Activated CD4-positive, alpha-beta T cell treated with anti-CD3 and anti-CD28 coated beads, Interleukin-2, amount 50 U/mL, for 48 hours (primary cell): ENCODE measurements at places on chromosomes 11 and 22.

DNA sequence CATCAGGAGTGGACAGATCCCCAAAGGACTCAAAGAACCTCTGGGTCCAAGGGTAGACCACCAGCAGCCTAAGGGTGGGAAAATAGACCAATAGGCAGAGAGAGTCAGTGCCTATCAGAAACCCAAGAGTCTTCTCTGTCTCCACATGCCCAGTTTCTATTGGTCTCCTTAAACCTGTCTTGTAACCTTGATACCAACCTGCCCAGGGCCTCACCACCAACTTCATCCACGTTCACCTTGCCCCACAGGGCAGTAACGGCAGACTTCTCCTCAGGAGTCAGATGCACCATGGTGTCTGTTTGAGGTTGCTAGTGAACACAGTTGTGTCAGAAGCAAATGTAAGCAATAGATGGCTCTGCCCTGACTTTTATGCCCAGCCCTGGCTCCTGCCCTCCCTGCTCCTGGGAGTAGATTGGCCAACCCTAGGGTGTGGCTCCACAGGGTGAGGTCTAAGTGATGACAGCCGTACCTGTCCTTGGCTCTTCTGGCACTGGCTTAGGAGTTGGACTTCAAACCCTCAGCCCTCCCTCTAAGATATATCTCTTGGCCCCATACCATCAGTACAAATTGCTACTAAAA lies at the start of gene HBB:
Gene HBB, minus strand, starts transcription at position 340 of the 579 bp plus-strand sequence. Its CDS starts 50 bp downstream, at position 290.
- DNase-seq: no peak

GRCh38 chr22:20256551-20257211 lies 11.4 kb downstream of the RTN4R start:
- DNase-seq: no peak

DNA sequence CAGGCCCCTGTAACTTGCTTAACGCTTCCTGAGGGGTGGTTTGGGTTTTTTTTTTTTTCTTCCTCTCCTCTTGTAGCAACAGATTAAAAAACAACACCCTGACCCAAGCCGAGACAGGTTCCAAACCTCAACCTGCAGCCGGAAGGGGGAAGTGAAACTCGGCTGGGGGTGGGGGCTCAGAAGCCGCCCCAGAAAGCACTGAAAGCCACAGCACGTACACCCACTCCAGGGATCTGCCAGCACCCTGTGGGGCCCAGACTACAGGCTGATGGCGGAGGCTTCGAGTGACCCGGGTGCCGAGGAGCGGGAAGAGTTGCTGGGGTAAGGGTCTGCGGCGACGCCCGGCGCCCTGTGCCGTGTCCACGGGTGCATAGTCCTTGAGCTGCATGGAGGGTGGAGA lies at the start of gene LSP1:
Gene LSP1, plus strand, starts transcription at position 208 of the 400 bp plus-strand sequence. Its CDS starts 61 bp downstream, at position 269.
- peak; percentile 90 for DNase-seq

DNA sequence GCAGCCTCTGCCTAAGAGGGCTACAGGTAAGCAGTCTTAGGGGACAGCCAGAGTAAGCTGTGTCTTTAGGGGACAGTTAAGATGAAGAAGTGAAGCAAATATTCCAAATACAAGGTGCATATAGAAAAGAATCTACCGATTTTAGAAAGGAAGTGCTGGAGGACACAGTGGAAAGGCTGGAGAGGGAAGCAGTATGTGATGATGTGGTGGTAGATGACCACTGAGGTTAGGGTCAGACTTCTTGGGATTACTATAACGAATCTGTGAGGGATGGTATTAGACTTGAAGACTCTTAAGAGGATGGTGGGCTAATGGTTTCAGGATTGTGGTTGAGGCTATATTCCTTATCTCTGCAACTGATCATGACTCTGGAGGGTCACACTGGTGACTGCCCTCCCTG lies 40.0 kb upstream of the PHOX2A start:
- no peak for DNase-seq

DNA sequence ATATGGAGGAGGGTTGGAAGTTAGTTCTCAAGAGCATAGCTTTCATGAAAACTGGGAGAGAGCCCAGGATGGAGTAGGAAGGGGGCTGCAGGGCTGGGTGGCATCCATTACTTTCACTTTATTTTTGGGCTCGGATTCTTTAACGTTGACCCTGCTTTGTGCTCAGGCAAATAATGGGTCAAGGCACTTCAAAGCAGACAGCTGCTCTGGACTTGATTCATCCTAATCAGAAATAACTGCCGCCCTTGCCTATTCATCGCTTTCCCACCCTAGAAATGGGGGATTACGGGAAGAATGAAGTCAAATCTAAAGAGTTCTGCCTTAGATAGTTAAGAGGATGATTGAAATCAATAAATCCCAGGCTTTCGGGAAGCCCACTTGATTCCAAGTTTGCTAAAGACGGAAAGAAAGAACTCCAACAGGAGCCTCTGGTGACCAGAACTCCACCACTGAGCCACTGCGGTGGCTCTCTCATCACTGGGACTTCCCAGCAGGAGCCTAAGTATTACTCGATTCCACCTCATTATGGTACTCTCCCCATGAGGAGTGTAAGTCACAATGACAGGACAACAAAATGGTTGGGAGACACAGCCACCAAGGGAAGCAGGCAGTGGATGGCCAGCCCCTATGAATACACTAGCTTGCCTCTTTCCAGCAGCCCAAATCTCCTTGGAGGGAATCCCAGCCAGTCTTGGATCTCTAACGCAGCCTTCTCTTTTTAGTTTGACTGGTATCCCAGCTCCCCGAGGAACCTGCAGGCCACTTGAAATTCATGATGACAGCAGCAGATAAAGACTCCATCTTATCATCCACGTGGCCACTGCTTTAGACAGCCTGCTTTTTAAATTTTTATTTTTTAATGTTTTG lies 815.5 kb downstream of the NTM start:
- DNase-seq: no peak

- no peak for DNase-seq
These were observed 471.1 kb upstream of the ANO3 start for GRCh38 chr11:25860677-25861450.

DNA sequence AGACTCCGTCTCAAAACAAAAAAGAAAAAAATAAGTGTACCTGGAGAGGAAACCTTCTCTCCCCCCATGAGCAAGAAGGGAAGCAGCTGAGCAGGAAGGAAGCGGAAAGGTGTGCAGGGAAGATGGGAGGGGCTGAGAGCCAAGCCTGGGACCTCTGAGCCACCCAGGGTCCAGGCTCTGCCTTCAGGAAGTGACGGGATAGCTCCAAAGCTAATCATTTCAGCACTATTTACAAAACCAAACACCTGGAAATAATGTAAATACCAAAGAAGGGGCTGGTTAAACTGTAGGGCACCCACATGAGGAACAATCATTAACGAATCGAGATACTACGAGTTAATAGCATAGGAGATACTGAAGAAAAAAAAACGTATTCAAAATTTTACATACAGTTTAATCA lies 27.9 kb downstream of the ARRB1 start:
- no peak for DNase-seq

DNA sequence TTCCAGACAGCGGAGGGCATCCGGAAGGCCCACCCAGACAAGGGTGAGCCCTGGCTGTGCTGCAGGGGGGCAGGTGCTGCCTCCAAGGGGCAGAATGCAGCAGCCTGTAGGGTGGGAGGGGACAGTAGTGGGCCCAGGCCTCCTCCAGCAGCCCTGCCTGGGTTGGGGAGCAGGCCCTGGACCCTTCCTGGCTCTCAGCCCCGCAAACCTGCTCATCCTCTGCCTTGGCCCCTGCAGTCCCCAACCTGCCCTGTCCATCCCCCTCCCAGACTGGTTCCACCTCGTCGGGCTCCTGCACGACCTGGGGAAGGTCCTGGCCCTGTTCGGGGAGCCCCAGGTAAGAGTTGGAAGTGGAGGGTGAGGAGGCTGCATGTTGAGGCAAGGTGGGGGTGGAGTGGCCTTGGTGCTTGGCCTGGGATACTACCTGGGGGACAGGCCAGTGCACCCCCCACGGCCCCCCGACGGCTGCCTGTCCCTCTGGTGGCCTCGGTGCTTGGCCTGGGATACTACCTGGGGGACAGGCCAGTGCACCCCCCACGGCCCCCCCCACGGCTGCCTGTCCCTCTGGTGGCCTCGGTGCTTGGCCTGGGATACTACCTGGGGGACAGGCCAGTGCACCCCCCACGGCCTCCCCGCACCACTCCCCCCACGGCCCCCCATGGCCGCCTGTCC lies 1.5 kb downstream of the MIOX start:
- no peak for DNase-seq
